ENCODE measurements at places on chromosomes 11 and 22. TPM values are rescaled to one million over a fixed set of nuclear protein-coding genes. Genes with fewer than 3 reads are reported as not detected.

- no peak for DNase-seq
Measured at GRCh38 chr11:57640068-57640800, 9.5 kb downstream of the YPEL4 start.

DNA sequence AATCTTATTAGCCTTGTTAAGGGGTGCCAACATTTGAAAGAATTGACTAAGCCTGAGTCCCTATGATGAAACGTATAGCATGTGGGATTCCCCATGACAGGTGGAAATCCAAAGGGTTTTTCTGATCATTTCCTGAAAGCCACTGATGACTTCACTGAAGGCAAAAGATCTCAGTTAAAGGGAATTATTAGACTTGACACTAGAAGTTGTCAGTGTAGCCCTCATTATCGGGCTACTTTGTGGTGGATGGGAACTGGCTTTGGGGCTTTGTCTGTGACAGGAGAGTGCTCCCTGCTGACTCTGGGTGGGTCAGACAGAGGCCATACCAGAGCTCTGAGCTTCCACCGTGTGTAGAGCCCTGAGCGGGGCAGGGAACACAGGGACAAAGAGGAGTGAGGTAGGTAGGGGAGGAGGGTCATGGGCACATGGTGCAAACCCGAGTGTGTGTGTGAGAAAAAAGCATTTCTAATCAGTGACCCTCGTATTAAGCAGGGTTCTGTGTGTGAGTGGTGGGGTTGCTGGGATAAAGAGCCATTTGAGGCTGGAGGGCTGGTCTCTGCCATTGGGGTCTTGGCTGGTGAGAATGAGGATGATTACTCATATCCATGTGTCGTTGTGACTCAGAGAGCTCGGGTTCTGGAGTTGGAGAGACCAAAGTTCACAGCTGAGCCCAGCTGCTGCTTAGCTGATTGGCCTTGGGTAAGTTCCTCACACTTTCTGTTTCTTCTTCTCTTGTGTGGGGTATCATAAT, 101.1 kb downstream of the GRIK4 start:
- DNase-seq, result no peak

MRGPRE gene
- 0.16 TPM for total RNA-seq

DNA sequence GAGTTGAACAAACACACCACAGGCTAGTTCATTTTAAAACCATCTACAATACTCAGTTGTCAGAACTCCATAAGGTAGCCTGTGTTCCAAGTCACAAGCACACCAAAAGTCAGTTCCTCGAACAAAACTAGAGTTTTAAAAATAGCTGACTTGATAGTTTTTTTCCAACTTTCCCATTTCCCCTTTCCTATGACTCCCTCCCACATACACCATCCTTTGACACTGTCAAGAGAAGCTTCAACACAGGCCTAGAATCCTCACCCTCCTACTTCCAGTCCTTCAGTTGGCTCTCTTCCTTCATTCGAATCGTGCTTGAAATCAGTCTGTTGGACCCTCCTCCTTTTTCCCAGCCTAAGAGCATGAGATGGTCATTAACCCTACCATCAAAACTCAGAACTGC, 105.7 kb upstream of the AKIP1 start:
- DNase-seq, result no peak

DNA sequence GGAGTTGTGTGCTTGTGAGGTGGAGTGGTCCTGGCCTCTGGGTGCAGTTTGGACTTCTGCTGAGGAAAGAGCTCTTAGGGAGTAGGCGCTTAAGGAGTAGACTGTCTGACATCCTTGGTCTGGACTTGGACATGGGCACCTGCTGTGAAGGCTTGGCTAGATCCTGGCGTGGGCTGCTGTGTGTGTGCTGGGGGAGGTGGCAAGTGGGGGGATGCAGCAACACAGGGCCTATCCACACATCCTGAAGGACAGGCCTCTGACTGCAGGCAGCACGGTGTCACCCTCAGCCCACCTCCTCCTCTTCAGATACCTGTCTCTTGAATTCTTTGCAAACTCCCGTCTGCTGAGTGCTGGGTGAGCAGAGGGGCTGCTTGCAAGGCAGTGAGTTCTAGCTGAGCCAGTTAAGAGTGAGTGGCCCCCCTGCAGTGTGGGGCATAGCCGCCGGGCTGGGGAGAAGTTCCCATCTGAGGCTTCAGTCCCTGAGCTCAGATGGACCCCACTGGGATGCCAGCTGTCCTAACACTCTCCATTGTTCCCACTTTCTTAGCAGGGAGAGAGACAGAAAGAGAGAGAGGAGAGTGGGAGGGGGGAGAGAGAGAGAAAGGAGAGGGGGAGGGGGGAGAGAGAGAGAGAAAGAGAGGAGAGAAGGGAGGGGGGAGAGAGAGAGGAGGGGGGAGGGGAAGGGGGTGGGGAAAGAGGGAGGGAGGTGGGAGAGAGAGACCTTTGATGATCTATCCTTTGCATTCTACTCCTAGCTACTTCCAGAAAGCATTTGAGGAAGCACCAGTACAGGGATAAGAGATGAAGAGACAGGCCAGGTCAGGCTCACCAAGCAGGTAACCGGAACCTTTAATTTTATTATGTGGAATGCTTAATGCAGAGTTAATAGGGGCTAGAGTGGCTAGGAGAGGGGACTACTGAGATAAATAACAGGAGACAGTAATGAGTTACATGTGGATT, 12.6 kb downstream of the SOX10 start:
- no peak for DNase-seq

HSPB2 gene
- total RNA-seq, result 42.4 TPM

- DNase-seq, result peak; percentile 42
Measured at GRCh38 chr22:42072606-42073330, 1.3 kb upstream of the PHETA2 start.

DNA sequence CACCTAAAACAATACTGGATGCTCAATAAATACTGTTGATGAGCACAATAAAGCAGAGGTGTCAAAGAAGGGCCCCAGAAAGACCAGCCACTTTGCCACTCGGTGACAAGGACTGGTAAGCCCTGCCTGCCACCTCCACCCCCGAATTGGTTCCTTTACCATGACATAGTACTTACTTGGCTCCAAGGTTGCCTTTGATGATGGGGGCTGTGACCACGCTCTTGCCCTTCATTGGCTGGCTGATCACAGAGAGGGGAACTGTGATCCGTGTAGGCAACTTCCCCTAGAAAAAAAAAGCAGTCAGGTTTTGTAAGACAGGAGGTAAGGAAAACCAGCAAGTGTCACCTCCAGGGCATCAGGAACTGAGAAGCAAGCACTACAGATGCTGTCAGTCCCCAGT, 29.7 kb downstream of the NFRKB start:
- DNase-seq, result no peak

GRCh38 chr11:114293201-114293711, 2.9 kb upstream of the NNMT start:
- no peak for DNase-seq

DNA sequence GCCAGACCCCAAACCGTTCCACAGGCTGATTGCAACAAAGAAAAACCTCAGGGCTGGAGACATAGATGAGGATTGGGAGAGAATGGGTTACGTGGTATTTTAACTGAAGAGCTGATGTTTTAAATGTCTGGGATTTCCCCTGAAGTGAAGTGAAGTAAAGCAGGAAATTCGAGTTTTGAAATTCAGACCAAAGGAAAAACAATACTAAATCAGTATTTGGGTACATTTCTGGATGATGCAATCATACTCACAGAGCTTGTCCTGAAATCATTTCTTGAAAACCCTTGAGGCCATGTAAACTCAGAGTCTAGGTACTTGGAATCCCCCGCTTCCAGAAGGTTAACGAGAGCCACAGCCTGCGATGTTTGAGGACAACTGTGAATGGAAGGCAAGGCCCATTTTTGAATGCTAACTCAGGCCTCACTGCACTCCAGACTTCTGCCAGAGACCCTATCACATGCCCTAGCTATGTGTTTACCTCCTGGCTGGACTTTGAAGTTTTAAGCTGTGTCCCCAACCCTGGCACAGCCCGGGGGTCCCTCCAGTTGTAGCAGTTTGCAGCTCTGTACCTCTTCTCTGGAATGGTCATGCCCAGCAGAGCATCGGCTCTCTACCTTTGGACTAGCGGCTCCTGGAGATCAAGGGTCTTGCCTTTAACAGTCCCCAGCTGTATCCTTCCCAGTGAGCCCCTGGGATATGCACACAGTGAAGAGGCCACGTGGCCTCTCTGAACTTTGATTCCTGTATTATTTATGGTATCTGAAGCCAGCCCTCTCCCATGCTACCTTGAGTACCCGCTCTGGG, 5.4 kb upstream of the FTH1 start:
- no peak for DNase-seq

F2 gene
- total RNA-seq, result 0.11 TPM

DNA sequence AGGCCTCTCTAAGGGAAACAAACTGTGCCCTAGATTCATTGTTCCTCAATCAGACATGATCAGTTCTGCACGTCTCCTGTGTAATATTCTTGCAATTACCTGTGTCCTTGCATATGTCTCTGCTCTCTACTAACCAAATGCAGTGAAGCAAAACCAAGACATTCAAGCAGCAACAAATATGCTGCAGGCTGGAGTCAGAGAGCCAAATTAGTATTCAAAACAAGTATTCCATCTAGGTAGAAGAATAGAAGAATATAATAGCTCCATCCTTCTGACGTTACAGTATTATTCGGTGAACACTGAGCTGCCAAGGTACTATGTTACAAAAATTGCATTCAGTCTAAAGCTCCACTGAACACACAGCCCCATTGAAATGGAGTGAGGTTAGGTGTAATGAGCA, 51.8 kb downstream of the SLN start:
- no peak for DNase-seq

DNA sequence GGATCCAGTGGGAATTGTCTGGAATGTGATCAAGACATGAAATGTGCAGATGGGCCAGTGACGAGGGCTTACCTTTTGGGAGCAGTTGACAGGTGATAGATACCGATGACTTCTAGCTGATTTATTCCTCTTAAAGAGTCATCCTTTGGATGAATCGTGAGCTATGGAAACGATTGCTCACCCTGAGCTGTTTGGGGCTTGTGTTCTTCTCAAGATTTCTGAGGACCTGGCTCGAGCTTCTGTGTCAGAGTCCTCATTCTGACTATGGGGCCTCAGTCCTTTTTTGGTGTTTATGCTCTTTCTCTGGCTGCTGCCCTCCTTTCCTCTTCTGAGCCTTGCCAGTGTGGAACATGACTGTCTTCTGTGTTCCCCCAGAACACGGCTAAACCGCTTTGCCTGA, 11.9 kb upstream of the AMPD3 start:
- DNase-seq, result no peak

GRCh38 chr11:71067753-71068152, 184.6 kb downstream of the SHANK2 start:
- no peak for DNase-seq

DNA sequence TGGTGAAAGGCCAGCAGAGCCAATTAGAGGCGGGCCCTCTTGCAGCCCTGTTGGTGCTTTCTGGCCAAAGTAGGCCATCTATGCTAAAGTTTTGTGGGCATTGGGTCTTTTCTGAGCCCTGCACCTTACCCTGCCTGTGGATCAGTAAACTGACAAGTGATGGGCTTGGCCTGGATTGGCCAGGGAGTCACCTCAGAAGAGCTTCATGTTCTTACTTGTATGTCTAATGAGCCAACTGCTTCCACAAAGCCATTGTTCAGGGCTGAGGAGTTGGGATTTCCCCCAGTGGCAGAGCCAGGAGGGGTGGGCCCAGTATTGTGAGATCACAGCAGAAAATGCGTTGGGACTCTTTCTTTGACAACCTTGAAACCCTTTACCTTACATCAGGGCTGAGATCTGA, 90.4 kb downstream of the CWC15 start:
- DNase-seq, result no peak

- no peak for DNase-seq
Measured at GRCh38 chr11:28242596-28242995, 134.4 kb downstream of the METTL15 start.

DNA sequence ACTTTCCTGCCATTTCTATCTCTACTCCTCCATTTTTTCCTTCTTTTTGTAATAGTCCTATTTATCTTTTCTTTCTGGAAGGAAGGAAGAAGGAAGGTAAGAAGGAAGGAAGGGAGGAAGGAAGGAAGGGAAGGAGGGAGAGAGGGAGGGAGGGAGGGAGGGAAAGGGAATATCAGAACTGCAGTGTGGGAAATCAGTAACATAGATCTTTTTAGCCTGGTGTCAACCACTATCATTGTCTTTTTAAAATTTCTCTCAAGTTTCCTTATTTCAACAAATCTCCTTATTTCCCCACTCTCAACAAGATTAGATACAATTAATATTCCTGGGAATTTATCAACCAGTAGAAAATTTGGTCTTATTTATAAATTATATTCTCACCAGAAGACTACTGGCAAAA, 33.7 kb downstream of the OR52E1 start:
- no peak for DNase-seq

- no peak for DNase-seq
Measured at GRCh38 chr11:106625566-106625965, 392.7 kb downstream of the GUCY1A2 start.

GRCh38 chr11:31702966-31703365, 108.2 kb downstream of the PAX6 start:
- no peak for DNase-seq

DNA sequence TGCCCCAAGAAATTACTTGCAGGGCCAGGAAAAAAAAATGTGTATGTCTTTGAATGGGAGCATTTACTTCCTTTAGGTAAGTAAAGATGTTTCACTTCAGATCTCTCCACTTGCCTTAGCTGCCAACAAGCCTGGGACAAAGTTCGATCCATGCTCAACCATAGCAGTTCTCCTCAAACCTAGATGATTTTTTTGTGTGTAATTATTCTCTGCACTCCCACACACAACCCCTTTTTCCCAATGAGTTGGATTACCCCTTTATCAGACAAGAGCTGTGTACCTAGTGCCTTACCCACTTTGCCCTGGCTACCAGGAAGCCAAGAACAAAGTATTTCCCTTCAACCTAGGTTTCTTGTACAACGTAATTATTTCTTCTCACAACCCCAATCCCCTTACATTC, 35.6 kb downstream of the TPBGL start:
- DNase-seq, result no peak

DNA sequence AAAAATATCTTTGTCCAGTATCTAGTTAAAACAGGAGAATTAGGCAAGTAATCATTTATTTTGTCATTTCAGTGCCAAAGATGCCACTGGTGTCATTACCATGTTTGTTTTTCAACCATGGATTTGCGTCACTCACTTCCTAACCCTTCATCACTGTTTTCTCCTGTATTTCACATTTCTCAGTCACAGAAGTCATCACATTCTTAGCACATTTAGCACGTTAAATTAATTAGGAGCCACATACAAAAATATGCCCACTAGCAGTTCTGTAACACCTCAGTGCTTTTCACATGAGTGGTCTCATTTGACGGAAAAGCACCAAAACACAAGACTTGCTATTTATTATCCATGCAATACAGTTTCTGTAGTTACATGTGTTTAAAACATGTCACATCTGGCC, 546.0 kb downstream of the METTL15 start:
- no peak for DNase-seq

DNA sequence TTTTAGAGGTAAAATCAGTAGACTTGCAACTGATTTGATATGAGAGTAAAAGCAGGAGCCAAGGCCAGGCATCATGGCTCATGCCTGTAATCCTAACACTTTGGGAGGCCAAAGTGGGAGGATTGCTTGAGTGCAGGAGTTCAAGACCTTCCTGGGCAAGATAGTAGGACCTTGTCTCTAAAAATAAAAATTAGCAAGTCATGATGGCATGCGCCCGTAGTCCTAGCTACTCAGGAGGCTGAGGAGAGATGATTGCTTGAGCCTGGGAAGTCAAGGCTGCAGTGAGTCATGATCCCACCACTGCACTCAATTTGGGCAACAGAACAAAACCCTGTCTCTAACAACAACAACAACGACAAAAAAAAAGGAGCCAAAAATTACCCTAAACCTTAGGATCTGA, 13.5 kb downstream of the SGSM3 start:
- no peak for DNase-seq

TRPM5 gene
- total RNA-seq, result not detected

All from Right ventricle myocardium superior (tissue), 1 donor.